ENCODE measurements at places on chromosomes 2 and 18.

DNA sequence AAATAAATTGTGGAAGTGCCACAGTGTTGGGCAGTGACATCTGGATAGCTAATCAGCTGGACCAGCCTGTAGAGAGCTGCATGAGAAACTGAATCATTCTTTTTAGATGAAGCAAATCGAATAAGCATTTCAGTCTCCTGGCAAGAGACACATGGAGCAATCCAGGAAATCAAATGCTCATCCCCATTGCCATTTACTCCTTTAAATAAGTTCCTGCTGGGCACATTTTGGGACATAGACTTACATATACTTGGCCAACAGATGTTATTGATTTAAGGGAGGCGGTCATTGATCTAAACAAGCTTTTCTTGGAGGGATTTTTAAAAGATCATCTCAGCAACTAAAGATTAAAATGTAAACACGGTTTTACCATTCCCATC lies 307.1 kb downstream of the STK39 start:
- no peak for DNase-seq

- no peak for DNase-seq
Measured at GRCh38 chr2:26438926-26439325, 37.2 kb downstream of the DRC1 start.

DNA sequence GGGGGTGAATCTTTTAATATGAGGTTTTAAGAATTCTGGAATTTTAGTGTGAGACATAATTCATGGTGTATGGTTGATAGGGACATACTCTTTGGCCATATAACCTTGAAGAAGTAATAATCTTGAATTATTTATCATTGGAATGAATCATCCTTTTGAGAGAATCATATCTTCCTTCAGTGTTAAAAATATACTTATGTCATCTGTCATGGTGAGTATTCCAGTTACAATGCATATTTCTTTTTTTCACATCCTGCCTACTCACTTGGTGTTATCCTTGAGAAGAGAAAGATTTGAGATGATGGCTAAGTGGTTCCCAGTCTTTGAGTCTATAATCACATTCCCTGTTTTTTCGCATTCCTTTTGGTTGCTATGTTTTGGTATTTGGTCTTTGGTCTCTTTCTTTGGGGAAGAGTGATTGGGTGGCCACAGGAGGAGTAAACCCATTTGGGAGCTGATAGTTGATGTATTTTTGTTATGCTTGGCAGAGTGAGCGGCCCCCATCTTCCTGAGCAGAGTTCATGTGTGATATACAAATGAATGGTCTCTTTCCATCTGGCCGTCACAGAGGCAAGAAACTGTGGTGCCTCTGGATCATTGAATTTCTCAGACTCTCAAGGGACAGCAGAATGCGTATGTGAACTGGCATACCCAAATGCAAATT lies 21.6 kb downstream of the ASAP2 start:
- DNase-seq, result no peak

DNA sequence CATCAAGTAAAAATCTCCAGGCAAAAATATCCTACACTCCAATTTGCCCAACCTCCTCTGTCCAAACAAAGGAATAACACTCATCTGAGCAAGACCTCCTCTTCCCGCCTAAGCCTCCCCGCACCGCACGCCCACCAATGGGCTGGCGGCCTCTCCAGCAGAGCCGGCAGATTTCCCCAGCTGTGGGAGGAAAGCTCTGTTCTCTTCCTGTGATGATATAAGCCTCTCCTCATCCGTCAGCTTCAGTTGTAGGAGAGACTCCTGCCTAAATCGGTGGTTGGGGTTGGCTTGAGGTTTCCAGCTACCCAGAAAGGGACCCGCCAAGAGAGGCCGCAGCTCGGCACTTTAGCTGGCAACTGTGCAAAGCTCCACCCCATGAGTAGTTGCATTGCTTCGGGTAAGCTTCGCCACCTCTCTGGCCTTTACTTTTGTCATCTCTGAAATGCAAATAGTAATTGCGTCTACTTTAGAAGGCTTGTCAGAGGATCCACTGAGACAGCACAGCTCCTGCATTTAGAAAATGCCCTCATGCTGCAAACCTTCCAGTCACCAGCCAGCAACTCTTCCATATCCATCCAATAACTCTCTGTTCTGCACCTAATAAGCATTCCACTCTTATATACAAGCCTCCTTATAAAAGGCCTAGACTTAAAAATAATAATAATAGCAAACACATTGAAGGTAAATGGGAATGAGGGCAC lies 146.4 kb downstream of the MYT1L start:
- DNase-seq, result no peak

DNA sequence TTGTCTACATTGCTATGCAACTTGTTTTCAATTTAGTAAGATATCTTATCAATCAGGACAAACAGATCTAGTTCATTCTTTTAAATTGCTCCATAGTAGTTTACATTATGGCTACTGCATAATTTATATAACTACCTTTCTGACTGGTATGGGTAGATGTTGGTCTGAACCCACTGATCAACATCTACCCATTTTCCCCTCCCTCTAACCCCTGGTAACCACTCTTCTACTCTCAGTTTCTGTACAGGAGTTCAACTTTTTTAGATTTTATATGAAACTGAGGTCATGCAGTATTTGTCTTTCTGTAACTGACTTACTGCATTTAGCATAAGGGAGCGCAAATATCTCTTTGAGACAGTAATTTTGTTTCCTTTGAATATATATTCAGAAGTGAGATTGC lies 73.2 kb downstream of the ITSN2 start:
- no peak for DNase-seq

DNA sequence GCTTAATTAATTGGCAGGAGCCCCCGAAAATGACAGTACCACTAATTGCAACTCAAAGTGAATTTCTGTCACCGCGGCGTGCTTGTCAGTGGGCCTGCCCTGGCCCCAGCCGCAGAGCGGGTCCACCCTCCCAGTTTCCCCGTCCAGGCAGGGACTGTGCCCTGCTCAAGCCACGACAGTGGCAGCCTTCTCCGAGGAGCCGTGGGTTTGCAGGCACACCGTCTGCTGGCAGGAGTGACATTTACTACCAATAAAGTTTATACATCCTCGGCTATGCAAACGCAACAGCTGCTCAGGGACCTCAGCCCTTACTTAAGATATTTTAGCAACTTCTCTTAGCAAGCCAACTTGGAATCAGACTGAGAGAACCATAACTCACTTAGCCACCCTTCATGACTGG lies 112.7 kb downstream of the GBX2 start:
- DNase-seq, result no peak

DNA sequence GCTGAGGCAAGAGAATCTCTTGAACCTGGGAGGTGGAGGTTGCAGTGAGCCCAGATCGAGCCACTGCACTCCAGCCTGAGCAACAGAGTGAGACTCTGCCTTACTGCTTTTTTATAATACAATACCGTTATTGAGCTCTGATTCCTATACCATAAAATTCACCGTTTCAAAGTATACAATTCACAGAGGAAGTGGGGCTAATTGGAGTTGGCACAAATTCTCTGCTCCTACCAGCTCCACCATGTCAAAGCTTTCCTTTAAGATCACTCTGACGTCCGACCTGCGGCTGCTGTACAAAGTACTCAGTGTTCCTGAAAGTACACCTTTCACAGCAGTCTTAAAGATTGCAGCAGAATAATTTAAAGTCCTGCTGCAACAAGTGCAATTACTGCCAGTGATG lies 29.6 kb upstream of the CYBRD1 start:
- no peak for DNase-seq

GRCh38 chr2:188701836-188702235 lies 272.3 kb upstream of the COL3A1 start:
- DNase-seq, result no peak

DNA sequence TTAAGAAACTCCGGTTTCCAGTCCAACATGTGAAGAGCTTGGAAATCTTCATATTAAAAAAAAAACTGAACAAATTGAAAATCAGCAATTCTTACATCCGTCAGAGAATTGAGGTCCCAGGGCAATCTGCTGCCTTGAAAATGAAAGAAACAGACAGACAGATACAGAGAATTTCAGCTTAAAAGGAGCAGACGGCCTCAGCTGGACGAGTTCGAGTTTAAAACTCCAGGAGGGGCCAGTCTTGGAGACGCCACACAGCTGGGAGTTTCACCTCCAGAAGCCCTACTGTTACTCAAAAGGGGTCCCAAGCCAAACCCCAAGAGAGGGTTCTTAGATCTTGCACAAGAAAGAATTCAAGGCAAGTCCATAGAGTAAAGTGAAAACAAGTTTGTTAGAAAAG lies 226.5 kb upstream of the ARL4C start:
- no peak for DNase-seq

GRCh38 chr2:10346929-10347561 lies 44.3 kb downstream of the HPCAL1 start:
- no peak for DNase-seq

DNA sequence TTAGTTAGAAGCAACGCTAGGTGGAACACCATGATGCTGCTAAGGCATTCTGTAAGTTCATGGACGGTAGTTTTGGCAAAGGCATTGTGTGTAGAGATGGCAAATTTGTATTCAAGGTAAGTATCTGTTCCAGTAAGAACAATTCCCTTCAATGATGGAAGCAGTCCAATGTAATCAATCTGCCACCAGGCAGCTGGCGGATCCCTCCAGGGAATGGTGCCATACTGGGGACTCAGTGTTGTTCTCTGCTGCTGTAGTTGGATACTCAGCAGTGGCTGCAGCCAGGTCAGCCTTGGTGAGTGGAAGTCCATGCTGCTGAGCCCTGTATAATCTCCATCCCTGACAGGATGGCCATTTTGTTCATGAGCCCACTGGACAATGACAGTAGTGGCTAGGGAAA lies 62.8 kb downstream of the ARL6IP6 start:
- no peak for DNase-seq
